ENCODE measurements at places on chromosomes 3 and 15. TPM values are rescaled to one million over a fixed set of nuclear protein-coding genes. Genes with fewer than 3 reads are reported as not detected.
A peak's percentile ranks its signal among the peaks of the same experiment; 100 is the strongest.

Gene TERC
- total RNA-seq: 10.4 TPM

Gene CYP8B1
- not detected for total RNA-seq

- DNase-seq: peak; percentile 7
These were observed 319.3 kb upstream of the AZI2 start for GRCh38 chr3:28667646-28668621.

DNA sequence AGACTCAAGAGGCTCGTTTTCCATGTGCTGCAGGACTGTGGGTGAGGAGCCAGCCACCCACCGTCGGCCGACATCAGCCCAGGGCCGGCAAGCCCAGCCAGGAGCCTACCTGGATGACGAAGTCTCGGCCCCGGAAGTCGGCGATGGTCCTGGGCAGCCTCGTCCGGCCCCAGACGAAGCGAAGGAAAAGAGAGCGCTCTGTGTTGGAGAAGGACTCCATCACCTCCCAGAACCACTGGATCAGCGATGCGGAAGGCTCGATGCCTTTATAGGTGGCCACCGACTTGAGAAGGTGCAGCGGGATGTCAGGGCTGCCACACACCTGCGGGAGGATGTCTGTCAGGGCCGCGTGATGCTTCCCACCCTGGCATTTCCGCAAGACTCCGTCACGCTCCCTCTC, 13.8 kb upstream of the OCA2 start:
- no peak for DNase-seq

DNA sequence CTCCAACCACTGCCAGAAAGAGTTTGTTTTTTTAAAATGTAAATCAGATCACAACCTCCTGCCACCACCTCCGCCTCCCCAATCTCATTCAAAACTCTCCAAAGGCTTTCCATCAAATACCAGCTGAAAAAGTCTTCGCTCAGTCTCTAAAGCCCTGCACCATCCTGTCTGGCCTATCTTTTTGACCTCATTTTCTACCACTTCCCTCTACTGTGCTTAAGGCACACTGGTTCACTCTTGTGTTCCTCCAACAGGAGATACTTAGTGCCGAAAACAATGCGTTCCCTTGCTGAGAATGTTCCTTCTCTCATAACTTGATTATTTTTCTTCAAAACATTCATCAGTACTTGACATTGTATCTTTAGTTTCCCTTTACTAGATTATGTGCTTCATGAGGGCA, 3.5 kb downstream of the BTBD1 start:
- DNase-seq: no peak

Gene EXD1
- not detected for total RNA-seq

Gene CCDC54
- total RNA-seq: not detected

GRCh38 chr3:11351451-11351850, 79.3 kb downstream of the ATG7 start:
- DNase-seq: no peak

DNA sequence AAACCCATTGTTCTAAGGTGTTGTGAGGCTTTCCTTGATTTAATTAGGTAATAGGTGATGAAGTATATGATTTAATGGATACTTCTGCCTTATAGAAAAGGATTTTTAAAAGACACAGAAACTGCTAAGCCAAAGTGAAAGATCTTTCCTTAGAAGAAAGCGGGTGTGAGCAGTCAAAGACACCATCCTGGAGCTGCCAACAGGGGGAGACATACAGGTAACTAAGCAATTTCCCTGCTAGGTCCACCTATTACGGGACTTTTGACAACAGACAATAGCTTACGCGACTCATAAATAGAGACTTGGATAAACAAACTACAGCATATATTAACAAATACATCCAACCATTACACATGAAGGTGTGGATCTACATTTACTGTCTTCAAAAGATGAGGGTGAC, 669.5 kb downstream of the SQOR start:
- DNase-seq: no peak

Gene SPTBN5
- 2.3 TPM for total RNA-seq

- no peak for DNase-seq
These were observed 72.8 kb downstream of the GALK2 start for GRCh38 chr15:49242820-49243219.

DNA sequence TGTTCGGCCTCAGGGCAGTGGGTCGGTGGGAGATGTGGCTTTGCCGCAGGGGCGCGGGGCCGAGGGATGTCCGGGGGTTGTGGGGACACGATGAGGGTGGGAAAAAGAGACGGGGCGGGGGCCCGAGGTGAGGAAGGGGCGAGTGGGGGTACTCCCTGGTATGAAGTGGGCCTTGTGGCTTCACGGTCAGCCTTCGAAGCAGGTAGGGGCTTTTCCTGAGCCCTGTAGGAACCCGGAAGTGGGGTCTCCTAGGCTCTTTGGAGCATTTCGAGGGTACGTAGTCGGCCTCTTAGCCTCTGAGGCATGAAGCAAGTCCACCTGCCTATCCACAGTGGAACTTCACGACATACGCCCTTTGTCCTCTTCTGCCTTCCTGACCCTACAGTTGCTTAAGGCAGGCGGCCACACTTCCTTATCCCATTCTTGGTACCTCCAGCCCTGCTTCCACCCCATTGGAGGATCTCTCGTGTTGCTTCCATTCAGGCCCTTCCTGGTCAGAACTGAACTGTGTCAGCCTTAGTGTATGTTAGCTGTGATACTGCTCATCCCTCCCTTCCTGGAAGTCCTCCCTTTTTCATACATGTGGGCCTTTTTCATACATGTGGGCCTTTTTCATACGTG, 389 bp downstream of the ARPC4 start:
- no peak for DNase-seq

DNA sequence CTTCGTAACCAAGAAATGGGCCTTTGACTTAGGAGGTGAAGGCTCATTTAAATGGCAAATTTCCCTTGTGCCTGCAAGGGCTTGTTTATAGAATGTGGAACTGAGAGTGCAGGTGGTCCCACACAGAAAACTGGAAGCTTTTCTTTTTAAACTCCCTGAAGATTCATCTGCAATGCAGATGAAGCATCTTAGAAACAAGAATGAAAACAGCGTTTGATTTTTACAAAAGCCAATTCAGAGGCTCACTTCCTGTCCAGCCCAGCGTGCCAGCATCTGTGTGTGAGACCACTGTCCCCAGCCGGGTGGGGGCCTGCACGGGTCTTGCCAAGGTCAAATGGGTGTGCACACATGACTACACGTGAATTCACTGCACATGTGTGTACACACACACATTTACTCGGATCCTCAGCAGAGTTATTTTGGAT, 94.7 kb downstream of the LINGO1 start:
- no peak for DNase-seq

Gene TRIM69
- 9.8 TPM for total RNA-seq

Gene WNT7A
- 24.7 TPM for total RNA-seq

Gene CACNA2D2
- 2.5 TPM for total RNA-seq

DNA sequence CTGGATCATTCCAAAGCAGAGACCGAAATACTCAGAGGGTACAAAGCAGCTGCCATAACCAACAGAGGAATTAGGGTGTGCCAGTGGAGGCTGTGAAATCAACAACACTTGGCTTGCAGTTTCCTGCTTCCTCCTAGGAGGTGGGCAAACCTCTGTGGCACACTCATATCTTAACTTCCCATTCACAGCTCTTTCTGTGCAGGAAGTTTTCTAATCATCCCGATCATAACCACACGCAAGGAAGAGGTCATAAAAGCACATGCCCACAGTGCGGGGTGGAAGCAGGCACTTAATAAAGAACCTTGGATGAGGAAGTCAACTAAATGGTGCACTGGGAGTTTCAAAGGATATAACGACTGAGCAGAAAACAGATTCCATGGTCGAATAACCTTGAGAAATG, 5.1 kb downstream of the SCAMP2 start:
- DNase-seq: no peak

Gene C15orf61
- 12.0 TPM for total RNA-seq

Gene SOX14
- not detected for total RNA-seq

DNA sequence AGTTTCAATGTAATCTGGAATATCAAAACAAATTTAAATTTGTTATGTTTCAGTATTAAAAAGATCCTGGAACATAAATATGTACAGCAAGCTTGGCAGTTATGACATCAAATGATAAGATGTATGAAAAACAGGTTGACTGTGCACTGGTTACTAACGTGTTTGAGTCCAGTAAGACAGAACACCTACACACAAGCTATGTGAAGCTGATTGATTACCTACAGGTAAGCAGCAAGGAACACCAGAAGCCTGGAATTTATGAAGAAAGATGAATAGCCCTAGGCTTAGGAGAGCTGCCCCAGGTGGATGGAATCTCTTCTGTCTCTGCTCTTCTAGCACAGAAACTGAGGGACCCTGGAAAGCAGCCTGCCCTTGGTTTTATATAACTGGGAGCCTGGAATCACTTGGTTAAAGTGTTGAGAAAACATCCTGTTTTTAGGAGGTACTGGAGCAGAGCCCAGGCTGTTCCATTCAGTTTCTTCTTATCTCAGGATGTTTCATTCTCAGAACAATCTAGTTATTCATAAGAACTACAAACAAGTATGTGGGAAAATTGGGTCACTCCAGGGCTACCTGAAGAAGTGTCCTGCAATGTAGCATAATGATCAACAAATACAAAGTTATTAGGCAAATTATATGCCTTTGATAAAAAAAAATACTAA, 36.3 kb downstream of the SLITRK3 start:
- DNase-seq: no peak

DNA sequence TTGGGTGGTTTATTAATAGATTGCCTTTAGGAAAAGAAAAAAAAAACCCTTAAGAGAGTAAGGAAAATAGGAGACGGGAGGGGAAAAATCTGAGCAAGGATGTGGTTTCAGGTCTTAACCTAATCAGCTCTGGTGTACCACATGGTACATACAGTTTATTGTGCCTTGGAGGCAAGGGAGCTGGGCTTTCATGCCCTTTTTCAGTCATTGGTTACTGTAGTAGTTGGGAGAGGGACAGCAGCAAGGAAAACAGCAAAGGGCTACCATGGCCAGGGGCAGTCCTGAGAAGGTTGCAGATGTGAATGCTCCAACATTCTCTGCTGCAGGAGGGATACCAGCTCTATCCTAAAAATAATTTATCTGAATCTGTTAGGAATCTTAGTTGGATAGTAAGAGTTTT, 5.9 kb downstream of the CMC1 start:
- DNase-seq: no peak

DNA sequence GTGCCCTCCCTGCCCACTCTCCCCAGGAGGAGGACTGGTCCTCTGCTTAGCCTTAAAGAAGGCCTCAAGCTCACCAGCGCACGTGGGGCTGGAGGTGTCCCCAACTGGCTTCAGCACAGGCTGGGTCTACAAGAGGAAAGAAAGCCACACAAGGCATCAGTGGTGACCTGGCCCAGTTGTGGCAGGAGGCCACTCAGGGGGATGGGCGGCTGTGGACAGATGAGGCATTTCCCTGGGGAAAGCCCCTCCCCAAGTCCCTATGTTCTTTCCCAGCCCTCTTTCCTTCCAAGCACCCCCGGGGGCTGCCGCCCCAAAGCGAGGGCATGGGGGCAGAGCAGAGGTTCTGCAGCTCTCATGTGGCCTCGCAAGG, 155.2 kb upstream of the TLE3 start:
- no peak for DNase-seq

Gene UROC1
- total RNA-seq: not detected

GRCh38 chr3:117230924-117231323, 521.3 kb downstream of the TUSC7 start:
- DNase-seq: no peak

GRCh38 chr3:193637831-193638230, 44.8 kb downstream of the OPA1 start:
- DNase-seq: no peak

Gene KLF15
- total RNA-seq: 0.30 TPM

GRCh38 chr3:25610167-25610566, 54.5 kb downstream of the TOP2B start:
- DNase-seq: no peak

GRCh38 chr15:79436037-79436780, 4.1 kb downstream of the MINAR1 start:
- DNase-seq: no peak

Gene GNAT1
- total RNA-seq: 0.11 TPM

GRCh38 chr3:13282358-13282985, 137.7 kb downstream of the NUP210 start:
- peak; percentile 32 for DNase-seq

Gene SCAMP2
- 56.1 TPM for total RNA-seq

- DNase-seq: no peak
These were observed 127.3 kb upstream of the MRPL3 start for GRCh38 chr3:131630097-131630496.

All from CD4-positive, alpha-beta T cell (primary cell).